ENCODE measurements at places on chromosomes 16 and 17.
A peak's percentile ranks its signal among the peaks of the same experiment; 100 is the strongest.

DNA sequence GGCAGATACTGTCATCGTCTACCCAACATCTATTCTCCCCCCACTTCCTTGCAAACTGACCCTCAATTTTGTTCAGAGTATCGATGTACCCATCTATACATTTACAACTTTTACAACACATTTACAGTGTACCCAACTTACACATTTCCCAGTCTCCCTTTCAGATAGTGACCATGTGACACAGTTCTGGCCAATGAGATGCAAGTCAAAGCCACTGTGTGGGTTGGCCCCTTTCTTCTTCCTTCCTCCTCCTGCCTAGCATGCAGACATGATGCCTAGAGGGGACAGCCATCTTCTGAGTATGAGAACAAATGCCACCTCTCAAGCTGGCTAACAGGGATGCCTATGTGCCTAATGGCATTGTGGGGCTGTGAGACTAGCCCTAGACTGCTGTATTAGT lies 11.3 kb upstream of the NFAT5 start:
- DNase-seq, result no peak

DNA sequence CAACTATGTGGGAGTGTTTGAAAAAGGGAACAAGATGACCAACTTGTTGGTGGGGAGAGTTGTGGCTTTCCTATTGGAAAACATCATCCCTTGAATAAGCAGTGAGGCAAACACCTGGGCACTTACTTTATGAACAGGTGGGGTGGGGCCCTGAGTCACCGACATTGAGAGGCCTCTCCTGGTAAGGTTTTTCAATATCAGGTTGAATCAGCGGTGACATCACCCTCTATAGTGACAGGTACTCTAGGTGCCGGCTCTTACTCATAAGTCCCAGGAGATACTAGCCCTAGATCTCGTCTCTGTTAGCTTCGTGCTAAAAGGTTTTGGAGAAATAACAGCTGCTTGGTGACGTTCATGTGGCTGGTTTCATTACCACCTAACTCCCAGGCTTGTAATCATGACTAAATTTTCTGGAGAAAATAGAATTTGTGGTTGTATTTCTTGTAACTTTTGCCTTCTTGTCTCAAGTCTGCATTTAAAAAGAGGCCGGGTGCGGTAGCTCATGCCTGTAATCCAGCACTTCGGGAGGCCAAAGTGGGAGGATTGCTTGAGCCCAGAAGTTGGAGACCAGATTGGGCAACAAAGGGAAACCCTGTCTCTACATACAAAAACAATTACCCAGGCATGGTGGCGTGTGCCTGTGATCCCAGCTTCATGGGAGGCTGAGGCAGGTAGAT lies 19.3 kb downstream of the CDH1 start:
- DNase-seq, result peak; percentile 73

DNA sequence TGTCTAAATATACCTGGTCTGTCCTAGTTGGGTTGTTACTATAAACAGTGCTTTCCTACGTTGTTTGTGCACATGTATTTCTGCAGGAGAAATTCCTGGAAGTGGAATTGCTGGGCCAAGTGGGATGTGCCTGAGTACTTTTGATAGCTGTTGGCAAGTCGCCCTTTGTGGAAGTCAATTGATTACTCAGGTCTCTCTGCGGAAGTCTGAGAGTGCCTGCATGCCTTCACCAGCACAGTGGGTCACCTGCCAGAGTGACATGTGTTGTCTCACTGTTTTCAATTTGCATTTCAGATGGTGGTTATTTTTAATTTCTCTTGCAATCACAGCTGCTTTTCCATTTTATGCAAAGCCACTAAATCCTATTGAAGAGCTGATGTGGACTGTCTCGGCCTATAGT lies 2.3 kb upstream of the MVD start:
- no peak for DNase-seq

DNA sequence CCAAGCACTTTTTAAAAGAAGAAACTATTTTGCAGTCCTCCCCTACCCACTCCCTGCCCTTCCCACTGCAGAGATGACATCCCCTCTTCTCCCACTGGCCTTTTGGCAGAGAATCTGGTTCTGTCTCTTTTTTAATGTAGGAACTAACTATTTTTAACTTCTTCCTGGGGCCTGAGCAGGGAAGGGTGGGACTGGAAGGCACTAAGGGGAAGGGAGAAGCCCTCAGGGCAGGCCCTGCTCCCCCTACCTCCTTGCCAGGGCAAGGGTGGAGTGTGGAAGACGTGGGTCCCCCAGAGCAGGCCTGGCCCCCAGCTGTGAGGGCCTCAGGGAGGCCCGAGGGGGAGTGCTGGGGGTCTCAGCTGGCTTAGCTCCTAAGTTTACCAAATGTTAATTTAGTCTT lies 19.5 kb downstream of the UNC13D start:
- no peak for DNase-seq

- no peak for DNase-seq
Observed at GRCh38 chr17:19002805-19003542, 1.6 kb downstream of the FAM83G start.

GRCh38 chr17:6507535-6507934 lies 48.8 kb downstream of the PITPNM3 start:
- DNase-seq, result no peak

GRCh38 chr17:83077411-83077810 lies 2.0 kb upstream of the METRNL start:
- no peak for DNase-seq

GRCh38 chr17:5050278-5050677 lies 15.1 kb upstream of the SLC52A1 start:
- DNase-seq, result no peak

- no peak for DNase-seq
Observed at GRCh38 chr17:73394512-73395450, 83.0 kb upstream of the CDC42EP4 start.

DNA sequence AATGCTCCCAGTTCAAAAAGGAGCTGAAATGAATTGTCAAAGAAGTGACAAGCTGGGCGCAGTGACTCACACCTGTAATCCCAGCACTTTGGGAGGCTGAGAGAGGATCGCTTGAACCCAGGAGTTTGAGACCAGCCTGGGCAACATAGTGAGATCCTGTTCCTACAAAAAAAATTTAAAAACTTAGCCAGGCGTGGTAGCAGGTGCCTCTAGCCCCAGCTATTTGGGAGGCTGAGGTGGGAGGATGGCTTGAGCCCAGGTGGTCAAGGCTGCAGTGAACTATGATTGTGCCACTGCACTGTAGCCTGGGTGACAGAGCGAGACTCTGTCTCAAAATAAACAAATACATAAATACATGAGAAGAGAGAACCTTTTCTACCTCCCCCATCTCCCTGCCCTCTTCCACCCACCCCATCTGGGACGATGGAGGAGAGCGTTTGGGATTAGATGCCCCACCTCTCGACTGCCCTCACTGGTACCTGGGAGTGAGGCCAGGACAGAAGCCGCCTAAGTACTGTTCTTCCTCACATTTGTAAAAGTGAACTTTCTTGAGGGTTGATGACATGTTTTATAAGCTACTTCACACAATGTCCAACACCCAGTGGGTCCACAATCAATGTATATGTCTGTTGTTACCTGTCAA lies 2.4 kb downstream of the IL4R start:
- DNase-seq, result no peak

DNA sequence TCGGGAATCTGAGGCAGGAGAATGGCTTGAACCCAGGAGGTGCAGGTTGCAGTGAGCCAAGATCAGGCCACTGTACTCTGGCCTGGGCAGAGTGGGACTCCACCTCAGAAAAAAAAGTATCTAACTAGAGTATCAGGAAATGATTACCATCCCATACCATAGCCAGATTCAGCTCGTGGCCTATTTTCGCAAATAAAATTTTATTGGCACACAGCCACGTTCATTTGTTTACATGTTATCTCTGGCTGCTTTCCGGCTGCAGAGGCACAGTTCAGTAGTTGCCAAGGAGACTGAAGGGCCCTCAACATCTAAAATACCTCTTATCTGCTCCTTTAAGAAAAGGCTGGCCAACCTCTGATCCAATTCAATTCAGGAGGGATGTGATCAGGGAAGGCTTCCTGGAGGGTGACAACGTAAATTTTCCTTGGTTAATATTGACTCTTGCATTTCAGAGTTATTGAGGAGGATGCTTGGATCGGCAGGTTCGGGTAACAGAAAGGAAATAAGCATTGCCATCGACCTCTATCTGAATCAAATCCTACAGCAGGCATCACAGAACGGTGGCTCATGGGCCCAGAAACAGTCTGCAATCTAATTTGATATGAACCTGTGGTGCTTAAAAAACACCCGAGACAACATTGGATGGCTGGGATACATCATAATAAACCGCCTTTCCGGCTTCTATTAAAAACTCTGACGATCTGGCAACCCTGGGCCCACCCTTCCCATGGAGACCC lies 73.8 kb downstream of the XYLT1 start:
- DNase-seq, result no peak

DNA sequence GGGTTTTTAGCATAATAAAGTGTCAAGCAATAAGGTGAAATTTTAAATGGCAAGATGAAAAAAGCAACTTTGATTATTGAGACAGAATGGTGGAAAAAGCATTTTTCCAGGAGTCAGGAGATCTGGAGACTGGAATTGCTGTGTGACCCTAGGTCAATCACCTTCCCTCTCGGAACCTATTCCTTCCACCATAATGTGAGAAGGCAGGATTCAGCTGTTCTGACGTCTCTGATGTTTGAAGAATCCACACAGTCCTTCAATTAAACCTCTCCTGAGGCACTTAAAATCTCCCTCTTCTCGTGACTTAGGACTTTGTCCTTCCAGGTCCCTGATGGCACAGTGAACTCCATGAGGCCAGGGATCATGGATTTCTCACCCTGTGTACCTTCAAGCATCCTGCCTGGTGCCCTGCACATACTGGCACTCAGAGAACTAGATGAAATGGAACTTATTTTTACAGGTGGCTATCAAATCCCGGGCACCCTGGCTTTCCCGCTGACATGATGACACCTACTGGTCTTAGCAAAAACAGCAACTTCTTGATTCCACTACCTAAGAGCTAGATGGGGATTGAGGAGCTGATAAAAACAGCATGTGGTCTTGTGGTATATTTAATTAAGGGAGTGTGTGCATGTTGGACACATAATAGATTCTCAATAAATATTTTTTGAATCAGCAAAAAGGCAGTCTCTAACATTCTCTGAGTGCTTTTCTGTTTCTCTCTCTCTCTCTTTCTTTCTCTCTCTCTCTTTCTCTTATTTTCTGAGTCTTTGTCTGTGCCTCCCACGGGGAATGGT lies 2.3 kb upstream of the CCDC182 start:
- DNase-seq, result peak; percentile 3

DNA sequence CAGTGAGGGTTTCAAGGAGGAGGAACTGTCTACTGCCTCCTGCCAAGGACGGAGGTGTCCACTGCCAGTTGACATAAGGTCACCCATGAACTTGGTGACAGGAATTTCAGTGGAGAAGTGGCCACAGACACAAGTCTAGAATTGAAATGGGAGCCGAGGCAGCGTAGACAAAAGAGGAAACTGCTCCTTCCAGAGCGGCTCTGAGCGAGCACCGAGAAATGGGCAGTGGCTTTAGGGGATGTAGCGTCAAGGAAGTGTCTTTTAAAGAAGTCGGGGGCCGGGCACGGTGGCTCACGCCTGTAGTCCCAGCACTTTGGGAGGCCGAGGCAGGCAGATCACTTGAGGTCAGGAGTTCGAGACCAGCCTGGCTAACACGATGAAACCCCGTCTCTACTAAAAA lies 3.1 kb upstream of the SERPINF1 start:
- DNase-seq, result no peak

- no peak for DNase-seq
Observed at GRCh38 chr17:27422601-27423000, 33.6 kb upstream of the KSR1 start.

DNA sequence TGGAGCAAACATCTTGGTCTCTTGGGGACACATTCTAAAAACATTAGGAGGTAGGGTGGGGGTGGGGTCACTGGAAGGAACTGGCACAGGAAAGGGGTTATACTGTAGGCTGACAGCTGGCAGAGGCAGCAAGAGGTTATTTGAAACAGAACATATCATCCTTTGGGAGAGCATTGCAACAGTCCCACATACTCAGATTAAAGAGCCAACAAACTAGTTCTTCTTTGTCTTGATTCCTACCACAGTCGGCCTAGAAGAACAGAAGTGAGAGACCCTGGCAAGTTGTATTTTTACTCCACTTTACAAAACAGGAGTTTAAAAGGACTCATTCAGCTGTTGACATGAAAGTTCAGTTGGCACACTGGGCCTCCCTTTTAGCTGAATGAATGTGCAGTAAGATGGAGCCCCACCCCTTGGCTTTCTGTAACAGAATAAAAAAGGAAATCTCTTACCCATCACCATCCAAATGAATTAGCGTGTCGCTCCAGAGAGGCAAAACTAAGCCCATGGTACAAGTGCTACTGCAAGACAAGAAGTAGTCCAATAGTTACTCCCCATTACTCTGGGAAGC lies 54.6 kb upstream of the CORO6 start:
- DNase-seq, result no peak

- DNase-seq, result no peak
Observed at GRCh38 chr16:89009343-89010209, 32.6 kb upstream of the CBFA2T3 start.

DNA sequence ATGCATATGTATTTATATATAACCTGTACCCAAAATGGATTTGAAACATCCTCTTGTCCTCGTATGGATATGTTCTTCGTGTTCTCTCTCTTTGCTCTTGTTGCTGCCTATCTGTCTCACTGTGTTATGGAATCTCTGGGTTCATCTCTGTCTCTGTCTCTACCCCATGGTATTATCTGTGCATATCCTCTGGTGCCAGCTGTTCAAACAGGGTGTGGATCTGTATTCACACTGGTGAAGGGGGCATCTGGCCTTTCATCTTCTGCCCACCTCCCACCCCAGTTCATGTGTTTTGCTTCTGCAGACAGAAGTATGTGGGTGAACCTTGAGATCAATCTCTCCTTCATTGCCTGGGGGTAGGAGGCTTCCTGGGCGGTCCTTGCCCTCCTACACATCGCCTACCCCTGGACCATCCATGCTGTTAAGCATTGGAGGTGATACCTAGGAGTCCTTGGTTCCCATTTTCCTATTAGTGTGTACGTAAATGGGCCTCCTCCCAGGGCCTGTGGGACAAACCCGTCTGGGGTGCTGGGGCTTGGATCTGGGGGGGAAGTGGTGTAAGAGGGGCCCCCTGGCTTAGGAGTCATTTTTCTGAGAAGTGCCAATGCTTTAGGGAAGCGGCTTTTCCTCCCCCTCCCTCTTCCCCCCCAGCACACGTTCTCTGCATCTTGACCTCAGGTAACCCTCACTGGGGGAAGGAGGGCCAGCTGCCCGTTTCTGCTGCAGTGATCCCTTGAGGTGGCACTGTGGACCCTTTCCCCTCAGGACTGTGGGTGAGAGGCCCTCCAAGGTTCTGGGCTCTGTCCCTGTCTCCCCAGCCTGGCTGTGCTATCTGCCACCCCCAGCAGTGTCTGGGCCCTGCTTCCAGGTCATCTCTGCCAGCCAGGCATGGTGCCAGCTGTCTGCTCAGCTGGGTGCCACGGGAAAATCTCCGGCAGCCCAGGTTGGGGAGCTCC lies 21.1 kb downstream of the RARA start:
- no peak for DNase-seq

- DNase-seq, result no peak
Observed at GRCh38 chr17:72008236-72008876, 112.5 kb upstream of the SOX9 start.

GRCh38 chr17:73481676-73482075 lies 162.6 kb downstream of the SDK2 start:
- no peak for DNase-seq

- DNase-seq, result no peak
Observed at GRCh38 chr17:28718333-28719020, 809 bp upstream of the RAB34 start.

Measured in stimulated activated naive CD4-positive, alpha-beta T cell treated with Interleukin-2 at 50 U/mL for 16 hours (primary cell).